ENCODE measurements at places on chromosomes 5 and 9. TPM values are rescaled to one million over a fixed set of nuclear protein-coding genes. Genes with fewer than 3 reads are reported as not detected.

- no peak for DNase-seq
These were observed 85.1 kb downstream of the SSBP2 start for GRCh38 chr5:81665795-81666194.

Gene ECM2
- 8.0 TPM for total RNA-seq

DNA sequence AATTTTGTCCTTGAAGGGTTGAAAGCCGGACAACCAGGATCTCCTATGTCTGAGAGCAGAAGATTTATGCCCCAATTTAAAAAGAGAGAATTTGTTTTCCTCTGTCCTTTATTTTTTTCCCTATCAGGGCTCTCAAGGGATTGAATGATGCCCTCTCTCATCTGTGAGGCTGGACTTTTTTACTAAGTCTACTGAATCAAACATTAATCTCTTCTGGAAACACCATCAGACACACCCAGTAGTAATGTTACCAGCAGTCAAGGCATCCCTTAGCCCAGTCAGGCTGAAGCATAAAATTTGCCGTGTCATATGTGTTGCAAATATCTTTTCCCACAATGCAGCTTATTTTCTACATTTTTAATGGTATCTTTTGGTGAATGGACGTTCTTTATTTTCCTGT lies 1497.9 kb downstream of the MAT2B start:
- no peak for DNase-seq

- DNase-seq = no peak
These were observed 35.3 kb upstream of the NFIL3 start for GRCh38 chr9:91458906-91459305.

Gene FCN2
- total RNA-seq = not detected

Gene GDNF
- total RNA-seq = 0.30 TPM

Gene IFNK
- not detected for total RNA-seq

Gene PRSS3
- not detected for total RNA-seq

Gene NCS1
- total RNA-seq = 14.3 TPM

Gene TOR1B
- 10.1 TPM for total RNA-seq

Gene HTR4
- 0.70 TPM for total RNA-seq

Gene MCC
- 17.7 TPM for total RNA-seq

DNA sequence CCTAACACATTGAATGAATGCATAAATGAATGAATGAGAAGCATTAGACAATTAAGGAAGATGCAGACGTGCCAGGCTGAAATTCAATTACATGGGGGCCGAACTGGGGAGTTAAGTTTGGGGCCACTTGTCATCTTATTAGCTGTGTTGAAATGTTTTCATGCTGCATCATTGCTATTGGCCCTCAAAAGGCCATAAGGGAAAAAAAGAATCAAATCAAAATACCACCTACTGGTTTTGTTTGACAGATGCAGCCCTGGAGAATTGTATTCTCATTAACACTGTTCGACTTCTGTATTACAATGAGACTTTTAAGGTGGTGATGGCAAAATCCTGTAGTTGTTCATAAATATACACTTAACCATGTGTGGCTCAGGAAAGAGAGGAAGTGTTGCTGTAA lies 38.4 kb downstream of the UBE2QL1 start:
- no peak for DNase-seq

- DNase-seq = no peak
These were observed 43.4 kb upstream of the KIAA1958 start for GRCh38 chr9:112443200-112443599.

GRCh38 chr5:13325765-13326164 lies 618.7 kb downstream of the DNAH5 start:
- no peak for DNase-seq

- DNase-seq = no peak
These were observed 10.6 kb upstream of the CER1 start for GRCh38 chr9:14733133-14733532.

DNA sequence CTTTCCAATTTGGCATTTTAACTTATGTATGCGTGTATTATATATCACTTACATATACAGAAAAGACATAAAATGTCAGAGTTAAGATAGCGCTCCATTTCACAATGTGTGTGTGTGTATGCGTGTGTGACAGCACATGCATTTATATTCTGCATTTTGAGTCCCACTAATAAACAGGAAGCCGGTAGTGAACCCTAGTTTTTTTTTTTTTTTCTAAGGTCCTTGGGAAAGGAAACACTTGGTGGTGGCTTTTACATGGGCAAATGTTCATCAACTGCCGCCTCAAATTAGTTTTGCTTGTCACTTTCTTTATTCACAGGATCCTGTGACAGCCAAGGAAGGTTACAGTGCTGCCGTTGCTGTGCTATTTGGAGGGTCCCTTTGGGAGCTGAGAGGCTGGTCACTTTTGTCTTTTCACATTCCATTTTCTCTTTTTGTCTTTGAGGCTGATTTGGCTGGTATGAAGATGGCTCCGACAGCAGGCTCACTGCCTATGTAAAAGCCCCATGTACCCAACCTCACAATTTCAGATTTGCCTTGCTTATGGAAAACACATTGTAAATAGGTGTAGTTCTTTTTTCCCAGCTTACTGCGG lies 298.9 kb downstream of the CSNK1G3 start:
- DNase-seq = no peak

GRCh38 chr5:14809369-14810155 lies 62.0 kb downstream of the ANKH start:
- DNase-seq = no peak

DNA sequence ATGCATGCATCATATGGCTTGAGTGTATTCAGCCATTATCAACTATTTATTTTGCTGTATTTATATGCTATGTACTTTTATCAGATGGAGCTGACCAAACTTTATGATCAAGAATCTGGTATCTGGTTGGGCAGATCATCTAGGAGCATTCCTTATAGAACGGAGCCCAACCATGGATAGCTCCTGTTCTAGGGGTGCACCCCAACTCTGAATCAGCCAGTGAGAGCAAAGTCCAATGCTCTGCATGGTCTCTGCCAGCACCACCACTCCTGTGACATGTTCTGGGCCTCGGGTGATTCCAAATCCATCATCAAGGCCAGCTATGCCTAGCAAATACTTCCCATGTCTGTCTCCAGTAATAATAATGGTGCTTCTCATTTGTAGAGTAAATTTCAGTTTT lies 517.5 kb downstream of the AGTPBP1 start:
- no peak for DNase-seq

- DNase-seq = no peak
These were observed 10.8 kb downstream of the ZNF618 start for GRCh38 chr9:113886933-113887332.

Gene FBN2
- 7.1 TPM for total RNA-seq

- DNase-seq = no peak
These were observed 1.3 kb downstream of the ERBIN start for GRCh38 chr5:65927503-65928321.

GRCh38 chr9:83588256-83588655 lies 34.7 kb upstream of the IDNK start:
- DNase-seq = no peak

DNA sequence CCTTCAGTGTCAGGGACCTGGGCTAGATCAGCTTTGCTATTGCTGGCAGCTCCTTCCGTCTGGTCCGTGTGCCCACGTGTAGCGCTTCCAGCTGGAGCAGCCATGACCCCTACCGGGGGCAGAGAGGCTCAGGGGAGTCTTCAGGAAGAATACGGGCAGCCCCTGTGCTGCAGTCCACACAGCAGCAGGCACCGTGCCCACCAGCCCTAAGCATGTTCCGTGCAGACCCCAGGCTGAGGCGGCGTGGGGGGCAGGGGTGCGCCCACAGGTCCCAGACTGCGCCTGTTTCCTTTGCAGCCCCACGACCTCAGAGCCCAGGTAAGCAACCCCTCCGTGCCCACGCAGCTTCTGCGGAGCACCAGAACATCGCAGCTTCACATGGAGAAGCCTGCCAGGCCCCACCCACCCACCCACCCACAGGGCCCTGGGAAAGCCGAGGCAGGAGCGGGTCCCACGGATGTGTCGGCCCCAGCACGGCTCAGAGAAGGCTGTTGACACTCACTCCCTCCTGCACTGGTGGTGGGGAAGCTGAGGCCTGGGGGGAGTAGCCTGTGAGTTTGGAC lies 83.1 kb downstream of the KCNT1 start:
- DNase-seq = no peak
